ENCODE measurements at places on chromosomes 2 and 18.

DNA sequence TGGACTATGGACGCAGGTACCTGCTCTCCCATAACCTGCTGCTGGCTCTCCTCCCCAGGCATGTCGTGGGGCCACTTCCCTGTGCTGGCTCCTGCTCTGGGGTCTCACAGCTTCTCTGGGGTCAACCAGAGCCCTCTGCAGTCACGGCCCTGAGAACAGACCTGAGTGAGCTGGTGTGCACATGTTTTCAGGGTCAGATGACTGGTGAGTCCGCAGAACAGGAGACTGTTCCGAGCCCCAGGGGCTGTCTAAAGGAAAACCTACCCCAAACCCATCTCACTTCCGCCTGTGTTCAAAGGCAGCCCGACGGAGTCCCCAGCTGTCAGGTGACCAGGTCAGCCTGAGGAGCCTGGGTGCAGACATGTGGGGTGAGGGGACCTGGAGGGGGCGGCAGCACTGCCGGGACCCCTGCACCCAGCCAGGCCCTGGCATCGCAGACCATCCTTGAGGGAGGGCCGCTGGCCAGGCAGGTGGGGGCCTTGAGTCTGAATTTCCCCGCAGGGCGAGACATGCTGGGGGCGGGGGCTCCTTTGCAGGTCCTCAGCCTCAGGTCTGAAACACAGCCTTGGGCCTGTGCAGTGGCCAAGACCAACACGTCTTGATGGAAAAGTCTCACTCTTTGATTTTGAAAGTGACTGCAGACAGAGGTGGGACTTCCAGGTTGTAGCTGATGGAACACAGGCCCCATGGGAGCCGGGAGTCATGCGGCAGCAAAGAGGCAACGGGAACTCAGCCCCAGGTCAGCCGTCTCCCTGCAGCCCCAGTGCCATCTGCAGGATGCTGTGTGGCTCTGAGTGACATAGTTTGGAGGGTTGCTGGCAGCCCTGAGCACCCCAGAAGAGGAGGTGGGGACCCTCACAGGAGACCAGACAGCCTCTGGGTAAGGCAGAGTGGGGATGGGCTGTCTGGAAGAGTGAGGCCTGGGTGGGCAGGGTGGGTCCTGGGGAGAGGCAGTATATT, 65.3 kb downstream of the TWIST2 start:
- DNase-seq = peak; percentile 21

DNA sequence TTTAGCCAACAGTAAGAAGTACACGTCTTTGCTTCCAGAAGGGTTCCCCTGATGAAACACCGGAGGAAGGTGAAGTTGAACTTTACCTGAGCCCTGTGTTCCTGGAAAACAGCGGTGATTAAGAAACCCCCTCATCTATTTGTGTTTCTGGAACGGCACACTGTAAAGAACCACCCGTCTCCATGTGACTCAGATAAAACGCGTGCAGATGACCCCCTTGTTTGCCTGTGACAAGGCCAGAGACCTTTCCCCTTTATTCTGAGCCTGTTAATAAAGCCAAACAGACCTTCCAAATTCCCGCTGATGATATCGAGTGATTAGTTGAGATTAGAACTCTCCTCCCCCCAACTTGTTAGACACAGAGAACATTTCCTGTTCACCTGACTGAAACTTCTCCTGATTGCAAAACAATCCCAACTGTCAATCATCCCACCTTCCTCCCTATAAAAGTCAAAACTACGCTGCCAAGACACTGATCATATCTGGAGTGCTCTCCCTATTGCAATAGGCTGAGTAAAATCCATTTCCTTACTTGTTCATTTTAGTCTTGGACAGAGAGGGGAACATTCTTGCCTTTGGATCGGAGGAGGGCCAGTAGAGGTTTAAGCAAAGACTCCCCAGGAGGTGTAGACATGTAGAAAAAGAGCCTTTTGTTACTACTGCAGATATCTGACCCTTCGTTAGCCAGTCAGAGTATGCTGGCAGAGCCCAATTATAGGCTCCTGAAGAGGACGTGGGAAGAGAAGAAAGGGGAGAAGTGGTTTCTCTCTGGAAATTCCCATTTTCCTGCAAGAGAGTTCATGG, 914 bp upstream of the IWS1 start:
- DNase-seq = no peak

DNA sequence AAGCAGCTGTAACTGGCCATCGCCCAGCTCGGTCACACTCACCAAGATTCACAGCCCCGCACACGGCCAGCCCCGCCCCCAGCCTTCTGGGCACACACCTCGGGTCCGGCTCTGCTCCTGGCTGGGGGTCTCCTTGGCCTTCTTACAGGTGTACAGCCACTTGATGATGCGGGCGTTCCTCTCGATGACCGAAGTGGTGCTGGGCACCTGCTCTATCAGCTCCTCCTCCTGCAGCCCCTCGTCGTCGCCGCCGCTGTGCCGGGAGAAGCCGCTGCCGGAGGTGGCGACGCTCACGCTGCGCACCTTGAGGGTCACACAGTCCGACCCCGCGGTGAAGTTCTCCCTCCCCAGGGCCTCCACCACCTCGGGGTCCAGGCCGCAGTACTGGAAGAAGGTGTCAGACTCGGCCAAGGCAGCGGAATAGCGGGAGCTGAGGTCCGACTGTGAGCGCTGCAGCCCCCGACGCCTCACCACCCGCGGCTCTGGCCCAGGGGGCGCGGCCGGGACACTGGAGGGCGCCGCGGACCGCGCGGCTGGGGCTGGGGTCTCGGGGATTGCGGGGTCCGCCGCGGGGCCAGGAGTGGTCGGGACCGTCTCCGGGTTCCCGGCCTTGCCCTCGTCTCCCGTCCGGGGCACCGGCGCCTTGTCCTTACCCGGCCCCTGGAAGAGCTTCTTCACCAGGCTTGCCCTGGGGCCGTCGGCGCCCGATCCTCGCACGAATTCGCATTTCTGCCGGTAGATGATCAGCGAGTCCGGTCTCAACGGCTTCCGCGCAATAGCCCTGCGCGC, 769 bp downstream of the FAM110C start:
- peak; percentile 30 for DNase-seq

GRCh38 chr2:31979956-31980355, 30.9 kb downstream of the MEMO1 start:
- no peak for DNase-seq

DNA sequence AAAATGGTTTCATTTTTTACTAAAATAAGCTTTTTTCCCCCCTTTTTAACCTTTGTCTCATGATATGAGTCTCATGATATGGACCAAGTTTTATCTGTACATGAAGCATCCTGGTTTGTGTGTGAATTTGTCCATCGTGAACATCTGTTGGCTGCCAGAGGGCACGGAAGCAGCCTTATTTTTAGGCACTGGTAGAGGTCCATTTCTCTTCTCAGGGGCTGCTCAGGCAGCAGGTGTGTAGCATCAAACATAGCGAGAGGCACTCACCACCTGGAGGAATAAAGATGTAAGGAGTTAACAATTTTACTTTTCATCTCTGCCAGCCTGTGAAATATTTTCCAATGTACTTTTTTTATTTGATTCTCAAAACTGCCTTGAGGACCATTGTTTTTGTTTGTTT, 134.5 kb downstream of the RHBDD1 start:
- DNase-seq = no peak

- peak; percentile 42 for DNase-seq
Measured at GRCh38 chr18:10928772-10929373, 220.5 kb downstream of the PIEZO2 start.

GRCh38 chr2:11863103-11863502, 116.7 kb downstream of the LPIN1 start:
- DNase-seq = no peak

Data from left hindlimb (tissue), 1 donor.